ENCODE measurements at places on chromosomes 16 and 17. TPM values are rescaled to one million over a fixed set of nuclear protein-coding genes. Genes with fewer than 3 reads are reported as not detected.

The TNP2 gene
- not detected for total RNA-seq

DNA sequence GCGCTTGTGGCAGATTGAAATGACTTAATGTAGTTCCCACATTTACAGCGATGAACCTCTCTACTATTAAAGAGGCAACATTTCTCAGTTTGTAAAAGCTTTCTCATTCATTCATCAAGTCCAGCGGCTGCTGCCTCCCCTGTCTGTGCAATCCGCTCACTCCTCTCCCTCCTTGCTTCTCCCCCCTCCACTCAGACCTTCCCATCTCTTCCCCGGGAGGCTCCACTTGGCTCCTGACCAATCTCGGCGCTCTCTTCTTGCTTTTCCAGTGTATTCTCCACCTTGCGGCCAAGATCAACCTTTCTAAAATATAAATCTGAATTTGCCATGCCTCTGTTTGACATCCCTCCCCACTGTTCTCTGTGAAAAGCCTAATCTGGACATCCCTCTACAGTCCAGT, 117.5 kb downstream of the ASIC2 start:
- peaks cover 2% of the 10 kb centered on the region for H3K4me1 ChIP-seq
- DNase-seq = no peak
- no peaks in the 10 kb centered on the region for H3K36me3 ChIP-seq
- no peak overlapping the region for H3K27ac ChIP-seq
- H3K4me3 ChIP-seq = no peak overlapping the region
- H3K27me3 ChIP-seq = peaks cover 7% of the 10 kb centered on the region

GRCh38 chr16:11144122-11144521, 111.9 kb downstream of the SOCS1 start:
- no peak overlapping the region for H3K27ac ChIP-seq
- H3K4me3 ChIP-seq = no peak overlapping the region
- H3K4me1 ChIP-seq = no peaks in the 10 kb centered on the region
- no peaks in the 10 kb centered on the region for H3K36me3 ChIP-seq
- DNase-seq = no peak

GRCh38 chr16:84788920-84789391, 30.8 kb upstream of the CRISPLD2 start:
- H3K27ac ChIP-seq = no peak overlapping the region
- no peaks in the 10 kb centered on the region for H3K4me1 ChIP-seq
- H3K36me3 ChIP-seq = no peaks in the 10 kb centered on the region
- DNase-seq = no peak
- no peaks in the 10 kb centered on the region for H3K27me3 ChIP-seq

- no peak overlapping the region for H3K4me3 ChIP-seq
- no peaks in the 10 kb centered on the region for H3K36me3 ChIP-seq
- no peak for DNase-seq
- no peak overlapping the region for H3K27ac ChIP-seq
These were observed 181.8 kb upstream of the CIBAR2 start for GRCh38 chr16:85293904-85294642.
